ENCODE measurements at places on chromosomes 7 and 10.

DNA sequence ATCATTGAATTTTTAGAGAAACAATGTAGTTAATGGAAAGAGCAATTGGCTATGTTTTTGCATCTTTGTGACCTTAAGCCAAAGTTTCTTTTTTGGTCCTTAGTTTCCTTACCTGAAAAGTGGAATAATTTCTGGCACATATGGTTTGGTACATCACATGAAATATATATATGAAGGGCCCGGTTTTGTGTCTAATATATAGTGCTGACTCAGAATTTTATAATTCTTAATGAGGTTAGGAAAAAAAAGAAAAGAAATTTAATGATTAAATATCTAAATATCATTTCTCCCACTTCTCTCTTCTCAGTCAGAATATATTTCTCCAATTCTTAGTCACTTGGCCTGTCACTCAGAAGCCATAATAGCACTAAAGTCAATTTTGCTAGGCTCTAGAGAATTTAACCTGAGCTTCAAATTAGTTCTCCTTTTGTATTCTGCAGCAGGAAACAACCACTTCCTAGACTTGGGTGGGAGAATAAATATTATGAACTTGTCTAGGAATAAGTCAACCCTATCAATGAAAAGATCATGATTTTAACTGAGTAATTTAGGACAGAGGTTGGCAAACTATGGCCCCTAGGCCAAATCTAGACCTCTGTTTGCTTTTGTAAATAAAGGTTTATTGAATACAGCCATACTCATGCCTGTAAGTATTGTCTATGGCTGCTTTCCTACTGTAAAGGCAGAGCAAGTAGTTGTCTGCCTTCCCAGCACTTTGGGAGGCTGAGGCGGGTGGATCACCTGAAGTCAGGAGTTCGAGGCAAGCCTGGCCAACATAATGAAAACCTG is 34.6 kb downstream of the PPP1R9A start:
- no peak for DNase-seq

DNA sequence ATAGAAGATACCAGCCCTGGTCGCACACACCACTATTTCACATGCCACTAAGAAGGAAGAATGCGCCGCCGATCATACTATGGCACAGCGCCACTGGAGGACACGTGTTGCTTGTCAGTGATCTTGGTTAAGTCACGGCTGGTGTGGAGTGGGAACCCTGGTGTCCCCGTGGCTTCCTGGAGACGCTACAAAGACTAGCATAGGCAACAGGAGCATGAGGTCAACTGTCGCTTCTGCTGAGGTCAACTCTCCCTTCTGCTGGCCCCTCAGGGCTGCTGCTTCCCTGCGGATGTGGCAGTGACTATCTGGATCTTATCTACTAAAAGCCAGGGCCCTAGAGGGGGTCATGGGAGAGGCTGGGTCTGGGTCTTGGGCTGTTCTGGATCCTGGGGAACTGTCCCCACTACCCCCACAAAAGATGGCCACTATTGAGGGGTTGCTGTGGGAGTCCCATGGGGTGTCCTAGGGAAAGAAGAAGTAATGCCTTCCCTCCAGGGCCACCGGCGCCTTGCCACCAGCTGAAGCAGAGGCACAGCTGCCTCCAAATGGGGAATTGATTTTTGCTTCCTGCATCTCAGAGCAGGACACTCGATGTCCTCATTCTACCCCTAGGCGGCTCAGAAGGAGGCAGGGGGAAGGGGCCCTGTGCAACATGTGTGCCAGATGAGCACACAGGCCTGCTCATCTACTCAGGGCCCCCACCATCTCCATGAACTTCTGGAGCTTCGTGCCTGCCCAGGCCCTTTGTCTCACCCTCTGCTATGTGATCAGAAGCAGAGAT is 76.6 kb upstream of the PPIF start:
- DNase-seq = no peak

GRCh38 chr10:4678023-4678950 is 147.7 kb upstream of the AKR1E2 start:
- DNase-seq = no peak

DNA sequence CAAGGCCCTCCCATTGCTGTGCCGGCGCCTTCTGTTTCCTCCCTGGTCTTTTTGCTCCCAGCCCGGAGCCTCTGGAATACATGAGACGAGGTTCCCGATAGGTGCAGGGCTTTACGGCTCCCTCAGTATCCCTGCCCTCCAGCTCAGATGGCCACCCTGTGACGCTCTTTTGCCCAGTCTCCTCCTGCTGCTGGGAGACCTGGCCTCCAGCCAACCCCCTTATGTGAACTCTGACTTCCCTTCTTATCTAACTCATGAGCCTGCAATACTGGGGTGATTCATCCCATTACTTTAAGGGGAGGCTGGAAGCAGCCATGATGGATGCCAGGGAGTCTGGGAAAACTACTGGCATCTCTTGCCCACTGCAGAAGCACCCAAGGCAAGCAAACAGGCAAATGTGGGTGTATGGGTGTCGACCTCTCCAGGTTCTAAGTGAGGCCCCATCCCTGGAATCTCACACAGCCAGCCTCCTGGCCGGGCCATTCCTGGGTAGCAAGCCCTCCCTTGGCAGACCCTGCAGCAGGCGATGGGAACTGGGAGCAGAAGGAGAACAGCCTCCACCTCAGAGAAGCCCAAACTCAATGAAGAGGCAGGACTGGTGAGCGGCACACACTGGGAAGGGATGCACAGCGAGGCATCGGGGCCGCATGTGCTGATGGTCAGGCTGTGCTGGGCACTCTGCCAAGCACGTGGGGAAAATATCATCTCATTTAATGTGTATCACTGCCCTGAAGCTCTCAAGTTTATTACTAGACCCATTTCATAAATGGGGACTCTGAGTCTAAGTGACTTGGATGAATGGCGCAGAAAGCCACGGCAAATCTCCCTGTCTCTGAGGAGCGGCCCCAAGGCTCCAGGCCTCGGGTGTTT is 97.5 kb downstream of the FAM53B start:
- no peak for DNase-seq

Data from nephron progenitor cell (in vitro differentiated cells).